Fibroblast of skin of scalp (primary cell): ENCODE measurements at places on chromosomes 16 and 17.
A peak's percentile ranks its signal among the peaks of the same experiment; 100 is the strongest.

- no peak for DNase-seq
Observed at GRCh38 chr17:4475001-4475400, 23.7 kb upstream of the SPNS2 start.

- no peak for DNase-seq
Observed at GRCh38 chr16:59500601-59501000, 766.5 kb upstream of the GOT2 start.

DNA sequence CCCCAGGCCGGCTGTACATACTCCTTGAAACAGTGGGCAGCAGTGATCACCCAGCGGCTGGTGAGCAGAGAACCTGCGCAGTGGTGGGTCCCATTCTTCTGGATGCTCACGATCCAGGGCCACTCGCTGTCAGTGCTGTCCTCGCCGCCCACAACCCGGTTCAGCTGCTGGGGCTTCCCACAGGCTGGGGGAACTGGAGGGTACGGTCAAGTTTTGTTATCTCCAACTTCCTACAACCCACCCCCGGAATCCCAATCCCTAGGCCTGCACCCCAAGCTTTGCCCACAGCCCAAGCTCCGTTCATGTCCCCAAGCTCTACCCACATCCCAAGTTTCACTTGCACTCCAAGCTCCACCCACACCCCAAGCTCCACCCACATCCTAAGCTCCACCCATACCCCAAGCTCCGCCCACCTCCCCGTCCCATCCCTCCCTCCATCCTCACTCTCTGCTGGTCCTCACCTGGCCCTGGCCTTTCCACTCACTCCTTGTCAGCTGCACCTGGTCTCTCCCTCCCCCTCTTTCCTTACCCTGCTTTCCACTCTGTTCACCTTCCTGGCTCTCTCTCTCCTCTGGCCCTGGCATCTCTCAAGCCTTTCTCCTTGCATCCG is 1.8 kb downstream of the PRSS22 start:
- no peak for DNase-seq

DNA sequence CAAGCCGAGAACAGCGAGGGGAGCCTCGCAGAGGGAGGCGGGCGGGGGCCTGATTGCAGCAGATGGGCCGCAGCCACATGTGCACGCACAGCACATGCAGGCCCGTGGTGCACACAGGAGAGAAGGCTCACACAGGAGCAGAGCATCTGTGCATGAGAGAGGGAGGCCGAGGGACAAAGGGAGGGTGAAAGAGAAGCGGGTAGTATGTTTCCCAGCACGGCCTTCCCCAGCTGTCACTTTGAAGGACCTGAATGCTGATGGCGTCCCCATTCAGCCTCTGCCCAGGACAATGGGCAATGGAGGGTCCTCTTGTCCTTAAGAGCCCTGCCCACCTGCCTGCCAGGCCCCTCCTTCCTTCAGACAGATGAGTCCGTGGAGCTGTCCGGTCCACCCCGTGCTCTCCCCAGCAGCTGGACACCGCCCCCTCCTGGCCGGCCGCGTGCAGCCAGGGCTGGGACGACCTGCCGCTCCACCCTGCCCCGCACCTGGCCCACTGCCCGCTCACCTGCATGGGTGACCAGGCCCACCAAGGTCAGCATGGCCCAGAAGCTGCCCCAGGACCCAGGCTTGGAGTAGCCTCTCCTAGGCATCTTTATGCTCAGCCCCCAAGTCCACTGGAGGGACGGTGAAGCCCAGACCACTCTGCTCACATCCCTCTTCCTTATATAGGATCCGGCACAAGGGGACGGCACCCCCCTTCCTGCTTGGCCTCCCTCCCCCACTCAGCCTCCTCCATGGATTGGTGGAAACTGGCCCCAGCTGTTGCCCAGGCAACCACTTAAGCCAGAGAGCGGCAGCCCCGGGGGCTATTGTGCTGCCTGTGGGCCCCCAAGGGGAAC is at the start of gene BTBD17:
Gene BTBD17 (minus strand): TSS at position 639 of the 839 bp plus-strand sequence. CDS start 49 bp downstream, at position 590.
- peak; percentile 7 for DNase-seq

DNA sequence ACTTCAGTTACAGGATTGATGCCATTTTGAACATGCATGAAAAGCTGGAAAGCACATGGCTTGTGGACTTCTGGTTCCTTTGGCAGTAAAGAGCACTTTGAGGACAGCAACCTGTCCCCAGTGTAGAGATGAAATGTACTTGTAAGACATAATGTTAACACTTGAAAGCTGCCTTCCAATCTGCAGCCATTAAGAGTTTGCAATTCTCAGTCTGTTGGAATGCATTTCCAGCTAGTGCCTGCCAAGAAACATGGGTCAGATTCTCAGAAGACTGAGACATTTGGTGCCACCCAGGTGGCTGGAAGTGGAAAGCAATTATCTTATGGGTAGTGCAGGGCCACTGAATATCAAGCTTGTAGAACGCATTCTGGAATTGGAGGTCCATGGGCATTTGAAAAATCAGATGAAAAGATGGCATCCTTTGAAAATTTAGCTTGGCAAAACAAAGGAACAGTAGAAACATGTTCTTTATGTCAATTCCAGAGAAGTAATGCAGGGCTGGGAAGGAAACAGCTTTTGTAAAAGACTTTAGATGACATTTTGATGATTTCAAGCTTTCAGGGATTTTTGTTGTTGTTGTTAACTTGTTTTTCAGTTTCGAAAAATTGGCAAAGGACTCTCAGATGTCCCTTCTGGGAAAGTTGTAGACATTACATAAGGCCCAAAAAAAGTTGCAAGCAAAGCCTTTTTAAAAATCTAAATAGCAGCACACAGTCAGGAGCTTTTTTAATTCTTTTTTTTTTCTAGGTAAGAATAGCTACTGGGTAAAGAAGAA is 147.0 kb downstream of the ABCA8 start:
- DNase-seq, result no peak

DNA sequence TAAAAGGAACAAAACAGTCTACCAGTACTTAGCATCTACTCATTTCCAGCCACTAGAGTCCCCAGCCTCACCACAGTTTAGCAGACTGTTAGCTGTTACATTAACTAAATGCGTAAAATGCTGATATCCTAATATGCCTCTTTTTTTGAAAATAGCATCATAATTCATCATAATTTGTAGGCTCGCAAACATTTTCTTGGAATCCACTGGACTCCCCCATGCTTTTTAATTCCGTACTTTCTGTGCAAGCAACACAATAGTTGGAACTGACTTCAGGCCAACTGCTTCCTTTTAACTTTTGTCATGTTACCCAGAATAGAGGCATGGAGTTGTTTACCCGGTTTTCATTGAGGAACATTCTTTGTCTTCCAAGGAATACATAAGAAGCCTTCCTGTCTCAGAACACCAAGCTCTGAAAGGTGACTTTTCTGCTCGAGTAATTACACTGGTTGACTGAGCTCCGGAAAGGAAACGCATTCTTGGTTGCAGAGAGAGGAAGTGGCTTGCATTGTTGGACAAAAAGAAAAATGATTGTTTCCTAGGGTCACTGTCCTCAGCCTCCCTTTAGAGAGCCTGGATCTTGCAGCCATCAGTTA is 30.9 kb upstream of the SEC14L1 start:
- no peak for DNase-seq

DNA sequence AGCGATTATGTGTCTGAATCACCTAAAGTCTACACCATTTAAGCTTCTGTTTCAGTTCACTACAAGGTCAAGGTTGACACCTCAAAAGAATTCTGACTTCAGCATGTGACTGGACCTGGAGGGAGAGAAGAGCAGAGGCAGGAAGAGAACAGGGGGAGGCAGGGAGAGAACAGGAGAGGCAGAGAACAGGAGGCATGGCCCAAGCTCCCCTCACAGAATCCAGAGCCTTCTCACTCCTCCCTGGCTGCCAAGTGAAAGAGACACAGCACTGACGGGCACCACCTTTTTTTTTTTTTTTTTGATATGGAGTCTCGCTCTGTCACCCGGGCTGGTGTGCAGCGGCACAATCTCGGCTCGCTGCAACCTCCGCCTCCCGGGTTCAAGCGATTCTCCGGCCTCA is 11.4 kb downstream of the GGA2 start:
- no peak for DNase-seq

DNA sequence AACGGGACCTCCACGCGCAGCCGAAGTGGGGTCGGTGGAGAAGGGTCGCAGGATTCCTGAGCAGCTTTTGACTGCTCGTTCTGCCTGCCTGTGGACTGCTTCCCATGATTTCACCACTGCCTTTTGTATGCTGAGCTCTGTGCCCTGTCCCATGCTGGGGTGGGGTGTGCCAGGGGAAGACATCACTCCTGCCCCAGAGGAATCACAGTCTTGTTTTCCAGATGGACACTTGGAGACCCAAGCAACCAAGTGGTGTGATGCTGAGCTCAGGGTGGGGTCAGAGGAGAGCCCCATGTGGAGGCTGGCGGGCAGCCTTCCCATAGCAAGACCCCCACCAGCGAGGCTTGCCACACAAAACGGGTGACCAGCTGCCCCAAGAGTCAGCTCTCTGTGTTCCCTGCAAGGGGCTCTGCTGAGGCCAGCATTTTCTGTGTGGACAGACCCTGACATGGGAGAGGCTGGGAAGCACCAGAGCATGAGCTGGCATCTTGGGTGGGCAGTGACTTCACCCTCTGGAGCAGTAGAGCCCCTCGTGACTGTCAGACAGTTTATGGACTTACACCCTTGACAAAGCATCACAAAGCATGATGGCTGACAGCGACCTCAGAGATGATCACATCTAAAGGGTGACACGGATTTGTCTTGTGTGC is 111.9 kb downstream of the GNAO1 start:
- DNase-seq, result no peak

DNA sequence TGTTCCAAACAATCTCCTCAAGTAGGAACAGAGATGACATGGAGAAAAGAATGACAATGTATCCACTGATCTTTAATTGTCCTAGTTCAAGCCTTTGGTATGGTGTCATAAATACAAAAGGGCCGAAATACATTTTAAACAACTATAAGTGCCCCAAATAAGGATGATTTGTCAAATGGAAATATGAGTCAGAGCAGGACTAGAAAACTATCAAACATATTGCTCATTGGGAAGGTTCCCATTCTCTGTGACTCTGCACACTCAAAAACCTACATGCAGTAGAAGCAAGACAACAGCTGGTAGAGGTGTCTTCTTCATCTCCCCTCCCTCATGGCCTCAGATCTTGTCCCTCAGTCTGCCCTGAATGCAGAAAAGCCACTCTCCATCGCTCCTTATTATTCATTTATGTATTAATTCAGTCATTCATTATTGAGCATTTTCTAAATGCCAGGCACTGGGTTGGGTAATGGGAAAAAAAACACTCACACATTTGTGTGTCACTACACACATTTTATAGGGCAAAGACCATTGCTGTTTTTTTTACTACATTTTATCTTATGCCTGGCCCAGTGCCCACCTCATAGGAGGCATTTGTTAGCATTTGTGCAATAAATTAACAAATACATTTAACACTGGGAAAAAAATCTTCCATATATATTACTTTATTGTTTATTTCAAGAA is 10.1 kb downstream of the CA10 start:
- no peak for DNase-seq

- DNase-seq, result no peak
Observed at GRCh38 chr16:66751053-66751302, 431 bp downstream of the DYNC1LI2 start.

DNA sequence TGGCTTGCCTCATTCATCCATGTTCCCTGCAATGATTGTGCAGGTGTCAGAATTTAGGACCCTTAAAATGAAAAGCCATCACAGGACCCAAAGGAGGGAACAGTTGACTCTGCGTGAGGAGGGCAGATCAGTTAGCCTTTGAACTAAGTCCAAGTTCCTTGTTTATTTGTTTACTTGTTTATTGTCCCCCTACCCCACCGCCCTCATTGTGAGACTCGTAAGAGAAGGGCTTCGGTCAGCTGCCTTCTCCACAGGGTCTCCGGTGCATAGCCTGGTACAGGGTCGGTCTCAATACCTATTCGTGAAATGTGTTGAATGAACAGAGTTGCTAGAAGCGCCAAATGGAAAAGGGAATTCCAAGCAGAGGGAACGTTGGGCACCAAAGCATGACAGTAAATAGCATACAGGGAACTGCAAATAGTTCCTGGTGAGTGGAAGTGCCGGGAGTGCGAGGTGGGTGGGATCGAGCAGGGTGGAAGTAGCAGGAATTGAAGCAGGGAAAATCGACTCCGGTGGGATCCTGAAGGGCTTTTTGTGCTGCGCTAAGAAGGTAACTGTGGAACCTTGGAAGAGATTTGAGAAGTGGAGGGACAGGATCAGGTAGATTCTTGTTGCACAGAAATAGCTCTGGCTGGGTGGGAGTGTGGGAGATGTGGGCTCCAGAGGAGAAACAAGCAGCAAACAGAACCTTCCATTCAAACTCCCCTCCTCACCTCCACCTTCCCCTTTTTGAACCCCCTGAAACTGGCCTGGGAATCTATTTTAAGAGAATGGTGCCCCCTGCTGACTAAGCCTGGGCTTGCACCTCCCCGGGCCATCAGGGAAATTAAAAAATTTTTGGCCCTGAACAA is 12.7 kb downstream of the SLC35B1 start:
- DNase-seq, result peak; percentile 15

DNA sequence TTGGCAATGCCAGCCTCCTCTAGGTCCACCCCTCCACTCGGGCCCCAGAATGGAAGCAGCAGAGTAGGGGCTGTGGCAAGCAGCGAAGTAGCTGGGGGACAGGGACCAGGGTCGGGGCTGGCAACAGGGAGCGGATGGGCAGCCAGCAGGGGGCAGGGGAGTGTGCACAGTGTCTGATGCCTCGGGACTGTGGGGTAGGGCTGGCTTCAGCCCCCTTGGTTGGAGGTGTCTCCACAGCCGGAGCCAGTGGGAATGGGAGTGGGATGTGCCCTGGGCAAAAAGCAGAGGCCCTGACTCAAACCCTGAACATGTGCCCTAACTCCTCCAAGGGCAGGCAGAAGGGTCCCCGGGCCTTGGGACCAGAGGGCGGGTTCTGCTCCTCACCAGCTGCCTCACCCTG is 18.5 kb upstream of the ARHGAP27 start:
- DNase-seq, result no peak

DNA sequence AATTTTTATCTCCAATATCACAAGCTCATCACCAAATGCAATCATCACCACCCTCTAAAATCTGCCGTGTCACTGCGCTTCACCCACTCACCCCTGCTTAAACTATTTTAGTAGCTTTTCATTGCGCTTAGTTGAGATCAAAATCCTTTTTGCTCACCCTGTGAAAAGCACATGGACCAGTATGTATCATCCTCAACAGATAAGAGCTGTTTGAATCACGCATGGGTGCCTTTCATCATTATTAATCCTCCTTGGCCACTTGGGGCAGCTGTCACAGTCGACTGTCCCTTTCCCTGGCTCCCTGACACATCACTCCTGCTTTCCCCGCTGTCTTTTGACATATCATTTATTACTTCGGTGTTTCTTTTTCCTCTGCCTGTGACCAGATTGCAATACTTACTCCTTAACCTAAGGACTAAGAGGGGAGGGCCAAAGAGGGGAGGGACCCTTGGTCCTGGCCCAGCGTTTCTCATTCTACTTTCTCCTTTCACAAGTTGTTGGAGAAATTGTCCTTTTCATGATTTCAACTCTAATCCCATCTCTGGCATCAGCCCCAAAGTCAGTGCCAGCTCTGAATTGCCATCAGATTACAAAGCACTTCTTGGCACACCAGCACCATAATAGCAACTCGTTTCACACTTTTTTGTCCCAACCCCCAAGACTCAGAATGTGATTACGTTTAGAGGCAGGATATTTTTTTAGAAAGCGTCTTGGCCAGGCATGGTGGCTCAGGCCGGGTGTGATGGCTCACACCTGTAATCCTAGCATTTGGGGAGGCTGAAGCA is 8.6 kb upstream of the KDM6B start:
- DNase-seq, result peak; percentile 16

- DNase-seq, result no peak
Observed at GRCh38 chr17:6571452-6571781, 15.1 kb upstream of the PITPNM3 start.
